Esophagus muscularis mucosa (tissue), 4 donors: ENCODE measurements at places on chromosomes 3 and 15. TPM values are rescaled to one million over a fixed set of nuclear protein-coding genes. Genes with fewer than 3 reads are reported as not detected.

The INTS14 gene
- 21.9 TPM for total RNA-seq

The BCHE gene
- 48.9 TPM for total RNA-seq

The ADGRG7 gene
- total RNA-seq, result not detected

The RBMS3 gene
- total RNA-seq, result 59.3 TPM

The PPP1R14D gene
- not detected for total RNA-seq

The IFRD2 gene
- 106 TPM for total RNA-seq

The EFCAB12 gene
- not detected for total RNA-seq

The SEMA6D gene
- 5.2 TPM for total RNA-seq

The CLDN18 gene
- total RNA-seq, result 0.40 TPM

The COL6A5 gene
- not detected for total RNA-seq

The DPPA2 gene
- not detected for total RNA-seq

GRCh38 chr3:73098873-73099272 is 37.4 kb downstream of the EBLN2 start:
- no peak for DNase-seq

DNA sequence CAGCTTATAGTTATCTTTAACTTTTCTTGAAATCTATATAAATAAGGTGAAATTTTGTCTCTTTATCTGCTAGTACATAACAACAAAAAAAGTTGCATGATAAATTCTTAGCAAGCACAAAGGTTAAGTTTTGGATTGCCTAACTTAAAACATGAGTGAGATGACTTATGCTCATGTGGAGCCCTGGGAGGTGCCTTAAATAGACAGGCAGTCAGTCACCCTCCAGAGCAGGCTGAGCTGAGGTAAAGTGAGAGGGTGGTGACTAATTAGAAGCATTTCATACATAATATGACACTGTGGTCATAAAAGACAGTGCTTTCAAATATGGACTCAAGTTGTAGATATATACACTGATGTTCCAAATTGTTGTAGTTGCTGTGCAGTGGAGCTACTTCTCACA is 14.6 kb upstream of the MME start:
- no peak for DNase-seq

DNA sequence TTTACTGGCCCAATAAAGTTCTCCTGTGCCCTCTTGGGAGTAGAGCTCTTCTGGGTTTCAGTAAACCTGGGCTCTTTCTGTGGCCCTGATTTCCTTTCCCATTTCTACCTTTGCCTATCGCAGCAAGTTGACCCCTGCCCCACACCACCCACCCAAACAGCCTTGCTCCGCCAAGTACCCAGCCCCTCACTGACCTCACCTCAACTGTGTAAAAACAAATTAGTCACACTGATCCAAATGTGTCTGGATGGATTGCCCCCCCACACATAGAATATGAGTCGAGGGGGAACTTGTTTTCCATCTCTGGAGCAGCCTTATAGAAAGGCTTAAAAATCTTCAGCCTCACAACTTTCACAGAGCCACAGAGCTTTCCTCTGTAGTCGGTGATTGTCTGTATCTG is 28.6 kb upstream of the VEPH1 start:
- no peak for DNase-seq

GRCh38 chr3:168021737-168022450 is 73.8 kb downstream of the GOLIM4 start:
- no peak for DNase-seq

DNA sequence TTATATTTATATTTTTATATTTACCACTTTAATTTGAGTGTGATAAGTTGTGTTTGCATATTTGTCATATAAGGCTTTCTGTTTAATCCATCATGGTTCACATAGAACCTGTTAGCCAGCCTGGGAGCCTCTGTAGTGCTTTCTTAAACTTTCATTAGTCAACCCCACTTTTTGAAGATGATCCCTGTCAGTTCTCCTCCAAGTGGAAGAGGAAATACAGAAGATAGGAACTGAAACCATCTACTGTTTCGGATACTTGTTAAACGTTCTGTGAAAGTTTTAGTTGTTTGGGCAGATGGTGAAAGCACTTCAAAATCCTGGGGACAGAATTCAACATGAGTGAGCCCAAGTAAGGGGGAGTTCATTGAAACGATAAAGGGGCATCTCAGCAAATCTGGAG is 4.6 kb upstream of the SAMMSON start:
- DNase-seq, result no peak

GRCh38 chr3:154086286-154086685 is 34.9 kb upstream of the ARHGEF26 start:
- no peak for DNase-seq

GRCh38 chr3:171876680-171877147 is 33.6 kb downstream of the TMEM212 start:
- DNase-seq, result no peak

GRCh38 chr3:94136133-94136532 is 73.3 kb downstream of the NSUN3 start:
- no peak for DNase-seq

GRCh38 chr15:74233851-74234597 is 2.1 kb upstream of the CCDC33 start:
- DNase-seq, result no peak

DNA sequence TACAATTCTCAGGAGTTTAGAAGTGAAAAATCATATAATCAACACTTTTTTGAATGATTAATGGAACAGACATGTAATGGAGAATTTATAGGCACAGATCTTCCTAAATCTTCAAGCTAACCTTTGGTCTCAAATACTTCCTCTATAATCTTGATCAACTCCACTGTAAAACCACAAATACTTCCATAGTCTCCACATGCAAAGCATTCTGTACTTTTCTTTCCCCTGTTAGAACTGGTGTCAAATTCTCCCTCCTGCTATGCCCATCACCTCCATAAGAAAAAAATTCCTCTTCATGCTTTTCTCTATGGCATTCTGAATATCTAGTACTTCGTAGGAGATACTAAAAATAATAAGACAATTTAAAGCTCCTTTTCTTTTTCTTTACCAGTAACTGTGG is 214.3 kb downstream of the ADAMTS9 start:
- DNase-seq, result no peak

GRCh38 chr3:27311400-27311799 is 57.8 kb downstream of the NEK10 start:
- no peak for DNase-seq

DNA sequence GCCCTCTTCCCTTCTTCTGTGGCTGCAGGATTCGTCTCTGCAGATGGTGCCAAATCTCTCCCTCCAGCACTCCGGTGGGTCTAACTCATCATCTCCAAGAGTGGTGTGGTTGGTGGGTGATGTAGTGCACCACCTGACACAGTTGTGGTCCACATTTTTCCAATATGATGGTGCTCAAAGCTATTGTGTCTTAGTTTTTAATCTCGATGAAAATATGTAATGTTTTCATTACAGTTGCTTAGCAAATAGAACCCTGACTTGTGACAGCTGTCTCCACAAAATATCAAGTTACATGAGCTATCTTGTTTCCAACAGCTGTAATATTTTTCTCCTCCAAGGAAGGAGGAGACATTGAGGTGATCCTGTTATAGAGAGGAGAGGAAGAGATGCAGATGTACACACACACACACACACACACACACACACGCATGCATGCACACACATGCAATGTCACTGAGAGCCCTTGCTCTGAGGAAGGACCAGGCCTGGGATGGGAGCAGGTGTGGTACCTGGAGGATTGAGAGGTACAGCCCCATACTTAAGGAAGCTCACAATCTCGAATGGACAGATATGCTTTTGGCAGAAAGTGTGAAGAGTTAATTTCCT is 15.7 kb upstream of the ESYT3 start:
- no peak for DNase-seq

- no peak for DNase-seq
These were observed 306.3 kb upstream of the CHRM5 start for GRCh38 chr15:33662014-33662413.

- DNase-seq, result no peak
These were observed 848.6 kb downstream of the PDCD6IP start for GRCh38 chr3:34646911-34647460.

DNA sequence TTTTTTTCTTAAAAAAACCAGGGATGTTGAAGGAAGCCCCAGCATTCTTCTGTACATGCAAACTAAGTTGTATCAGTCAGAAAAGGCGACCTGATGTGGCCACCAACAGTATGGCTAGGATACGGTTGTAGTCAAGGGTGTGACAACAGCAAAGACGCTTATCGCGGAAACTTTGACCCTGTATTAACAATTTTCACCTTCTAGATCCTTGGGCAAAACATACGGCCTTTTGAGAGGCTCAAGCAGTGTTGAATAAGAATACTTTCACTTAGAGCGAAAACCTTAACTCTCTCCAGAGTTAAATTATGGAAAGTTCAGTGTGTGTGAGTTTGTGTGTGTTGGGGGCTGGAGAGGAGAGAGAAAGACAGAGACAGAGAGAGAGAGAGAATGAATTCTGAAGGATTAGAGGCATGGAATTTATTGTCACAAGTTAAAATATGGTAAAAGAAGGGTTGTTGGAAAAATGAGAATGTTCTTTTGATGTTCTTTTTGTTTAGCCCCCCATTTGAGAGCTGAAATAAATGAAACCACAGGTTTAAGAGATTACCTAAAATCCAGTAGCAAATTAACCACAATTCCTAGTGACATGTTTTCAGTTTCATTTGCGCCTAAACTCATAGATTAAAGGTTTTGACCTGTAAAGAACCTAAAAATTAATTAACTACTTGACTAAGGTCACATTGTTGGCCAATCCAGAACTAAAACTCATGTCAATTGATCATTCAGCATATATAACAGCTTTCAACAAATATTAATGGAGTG is 9.2 kb downstream of the ALCAM start:
- no peak for DNase-seq

DNA sequence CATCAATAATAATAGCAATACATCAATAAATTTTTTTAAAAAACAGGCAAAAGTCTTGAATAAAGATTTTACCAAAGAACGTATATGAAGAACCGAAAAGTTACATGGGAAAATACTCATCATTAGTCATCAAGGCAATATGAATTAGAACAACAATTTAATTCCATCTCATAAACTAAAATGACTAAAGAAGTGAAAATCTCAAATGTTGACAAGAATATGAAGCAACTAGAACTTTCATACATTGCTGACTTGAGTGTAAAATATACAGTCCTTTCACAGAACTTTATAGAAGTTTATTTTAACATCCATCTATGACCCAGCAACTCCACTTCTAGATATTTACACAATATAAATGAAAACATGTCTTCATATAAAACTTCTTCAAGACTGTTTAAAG is 35.3 kb upstream of the ABHD10 start:
- DNase-seq, result no peak

GRCh38 chr3:159819676-159820075 is 169.0 kb upstream of the IL12A start:
- DNase-seq, result no peak

- DNase-seq, result no peak
These were observed 82.8 kb upstream of the CPNE4 start for GRCh38 chr3:132117642-132118041.

GRCh38 chr3:396293-396692 is 199.7 kb downstream of the CHL1 start:
- DNase-seq, result no peak

DNA sequence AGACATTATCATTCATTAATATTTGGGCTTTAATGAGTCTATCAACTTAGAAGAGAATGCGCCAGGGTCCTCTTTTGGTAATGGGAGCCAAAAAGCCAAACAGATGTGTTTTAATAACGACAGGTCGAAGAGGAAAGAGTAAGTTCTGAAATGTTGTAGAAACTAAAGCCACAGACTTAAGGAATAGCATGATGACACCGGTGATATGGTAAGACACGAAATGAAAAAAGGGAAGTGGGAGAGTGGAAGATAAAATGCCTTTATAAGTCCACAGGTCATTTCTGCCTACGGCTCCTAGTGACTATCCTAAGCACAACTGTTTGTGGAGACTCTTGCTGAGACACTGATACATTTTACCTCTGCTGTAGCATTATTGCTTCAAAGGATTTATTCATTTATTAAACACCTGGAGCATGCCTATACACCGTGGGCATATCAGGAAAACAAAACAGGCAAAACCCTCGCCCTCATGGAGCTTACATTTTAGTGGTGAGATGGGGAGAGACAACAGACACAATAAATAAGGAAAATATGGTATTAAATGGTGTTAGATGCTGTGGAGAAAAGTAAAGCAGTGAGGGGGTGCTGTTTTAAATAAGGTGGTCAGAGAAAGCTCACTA is 11.7 kb upstream of the CD47 start:
- DNase-seq, result no peak

DNA sequence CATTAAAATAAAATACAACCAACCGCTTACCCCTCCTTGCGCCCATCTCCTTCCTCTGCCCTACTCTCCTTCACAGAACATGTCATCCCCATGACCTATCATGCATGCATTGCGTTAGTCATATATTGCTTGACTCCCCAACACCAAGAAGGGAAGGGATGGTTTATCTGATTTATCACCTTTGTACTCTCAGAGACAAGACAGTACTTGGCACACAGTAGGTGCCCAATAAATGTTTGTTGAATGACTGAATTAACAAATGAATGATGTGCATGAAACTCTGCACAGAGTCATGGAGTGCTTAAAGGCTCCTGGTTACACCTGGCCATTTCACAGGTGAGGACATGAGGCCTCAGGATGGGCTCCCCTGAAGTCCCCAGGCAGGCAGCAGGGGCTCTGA is 59.7 kb downstream of the IQSEC1 start:
- DNase-seq, result no peak

DNA sequence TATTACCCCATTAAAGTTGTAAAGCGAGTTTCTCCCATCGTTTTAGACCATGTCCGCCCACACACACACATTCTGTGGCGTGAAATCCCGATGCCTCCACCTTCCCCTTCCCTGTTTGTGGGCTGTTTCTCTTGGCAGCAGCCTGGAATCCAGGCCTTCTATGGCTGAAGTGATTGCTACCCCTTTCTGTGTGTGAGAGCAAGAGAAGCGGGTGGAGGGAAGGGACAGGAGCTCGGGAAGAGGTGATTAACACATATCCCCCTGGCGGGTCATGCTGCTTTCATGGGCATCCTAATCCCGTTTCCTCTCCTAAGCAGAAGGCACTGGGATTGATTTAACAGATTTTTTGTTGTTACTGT is 283.8 kb upstream of the RGMA start:
- DNase-seq, result no peak

GRCh38 chr3:101223016-101223415 is 97.4 kb downstream of the IMPG2 start:
- no peak for DNase-seq

DNA sequence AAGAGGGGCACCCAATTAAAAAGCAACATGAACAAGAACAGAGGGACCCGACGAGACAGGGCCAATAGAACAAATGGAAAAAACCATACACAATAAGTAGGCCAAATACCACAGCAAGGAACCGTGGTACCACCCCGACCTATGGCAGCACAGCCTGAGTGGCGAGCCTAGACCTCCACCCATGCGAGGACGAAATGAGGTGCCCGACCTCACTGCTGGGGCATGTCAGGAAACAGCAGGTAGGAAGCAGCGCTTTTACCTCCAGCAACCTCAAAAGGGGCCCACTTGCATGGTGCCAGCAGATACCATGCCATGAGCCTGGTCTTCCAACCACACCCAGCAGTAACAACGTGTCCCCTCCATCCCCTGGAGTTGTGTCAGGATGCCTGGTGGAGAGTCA is 77.9 kb downstream of the PCSK6 start:
- no peak for DNase-seq

DNA sequence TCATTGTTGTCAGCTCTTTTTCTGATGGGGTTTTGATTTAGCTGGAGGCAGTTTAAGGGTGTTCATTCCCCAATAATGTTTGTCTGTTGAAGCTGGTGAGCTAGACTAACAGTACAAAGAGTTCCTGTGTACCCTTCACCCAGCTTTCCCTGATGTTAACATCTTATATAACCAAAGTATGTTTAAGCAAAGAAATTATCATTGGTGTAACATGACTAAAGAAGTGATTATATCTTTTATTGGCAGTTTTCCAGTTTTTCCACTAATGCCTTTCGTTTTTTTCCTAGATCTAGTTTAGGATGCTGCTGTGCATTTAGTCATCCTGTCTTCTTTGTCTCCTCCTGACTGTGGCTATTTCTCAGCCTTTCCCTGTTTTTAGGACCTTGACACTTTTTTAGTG is 165.6 kb downstream of the LPP start:
- DNase-seq, result no peak
